ENCODE measurements at places on chromosomes 12 and 14.
A peak's percentile ranks its signal among the peaks of the same experiment; 100 is the strongest.

DNA sequence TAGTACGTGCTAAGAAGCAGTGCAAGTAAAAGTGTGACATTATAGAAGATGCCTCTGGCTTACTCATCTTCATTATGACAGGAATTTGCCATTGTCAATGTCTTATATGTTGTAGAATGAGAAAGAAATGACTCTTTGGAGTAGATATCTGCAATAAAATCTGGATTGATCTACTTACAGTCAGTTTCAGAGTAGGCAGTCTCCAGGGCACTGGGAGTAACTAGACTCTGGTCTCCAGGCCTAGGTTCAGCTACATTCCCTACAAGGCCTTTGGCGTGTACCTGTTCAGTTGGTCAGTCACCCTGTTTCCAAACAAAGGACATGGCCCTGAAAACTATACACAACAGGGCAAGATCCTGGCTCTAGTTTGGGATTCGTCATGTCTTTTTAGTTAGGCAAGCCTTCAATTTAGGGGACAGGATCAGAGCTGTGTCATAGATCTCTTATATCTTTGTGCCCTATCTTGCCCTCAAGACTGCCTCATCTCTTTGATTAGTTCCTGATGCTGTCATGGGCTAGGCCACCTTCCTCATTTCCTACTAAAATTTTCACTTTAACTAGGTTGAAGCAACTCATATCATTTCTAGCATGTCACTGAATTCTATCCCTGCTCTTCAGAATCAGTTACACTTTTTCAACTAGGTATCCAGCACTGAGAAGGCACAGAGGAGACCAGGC is 410.0 kb downstream of the RAD51B start:
- DNase-seq, result no peak

DNA sequence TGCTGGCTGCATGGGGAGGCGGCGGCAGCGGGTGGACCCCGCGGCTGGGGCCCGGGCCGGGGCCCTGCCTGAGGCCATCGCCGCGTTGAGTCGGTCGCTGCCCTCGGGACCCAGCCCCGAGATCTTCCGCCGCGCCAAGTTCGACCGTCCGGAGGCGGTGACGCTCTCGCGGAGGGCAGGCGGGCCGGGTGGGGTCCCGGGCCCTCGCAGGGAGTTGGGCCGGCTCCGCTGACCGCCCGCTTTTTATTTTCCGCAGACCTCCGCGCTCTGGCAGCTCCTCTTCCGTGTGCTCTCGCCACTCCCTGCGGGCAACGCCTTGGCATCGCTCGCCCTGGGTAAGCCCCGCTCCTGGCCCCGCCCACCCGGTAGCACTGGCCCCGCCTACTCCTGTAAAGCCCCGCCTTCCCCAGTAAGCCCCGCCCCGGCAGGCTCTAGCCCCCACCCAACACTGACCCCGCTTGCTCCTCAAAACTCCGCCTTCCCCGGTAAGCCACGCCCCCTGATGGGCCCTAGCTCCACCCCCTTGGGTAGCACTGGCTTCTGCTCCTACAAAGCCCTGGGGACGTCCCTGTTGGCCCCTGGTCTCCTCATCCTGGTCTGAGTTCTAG is 424 bp downstream of the TEDC1 start:
- peak; percentile 66 for DNase-seq

GRCh38 chr12:93763746-93764147 is 86.6 kb downstream of the CRADD start:
- DNase-seq, result no peak

- no peak for DNase-seq
These were observed 292.0 kb downstream of the RPAP3 start for GRCh38 chr12:47413806-47414205.

DNA sequence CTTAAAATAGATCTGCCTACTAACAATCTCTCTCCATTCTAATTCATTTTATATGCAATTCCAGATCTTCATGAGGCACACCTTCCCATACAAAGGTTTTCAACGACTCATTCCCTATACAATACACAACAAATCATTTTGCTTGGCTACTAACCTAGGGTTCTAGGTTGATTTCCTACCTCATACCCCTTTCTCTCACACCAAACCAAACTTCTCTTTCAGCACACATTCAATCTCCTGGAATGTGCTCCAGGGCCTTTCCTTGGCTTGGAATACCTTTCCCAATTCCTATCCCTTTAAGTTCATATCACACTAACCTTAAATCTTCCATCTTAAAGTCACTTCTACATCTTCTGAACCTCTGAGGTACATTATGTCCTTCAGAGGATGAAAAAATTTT is 38.7 kb upstream of the MTERF2 start:
- DNase-seq, result no peak

DNA sequence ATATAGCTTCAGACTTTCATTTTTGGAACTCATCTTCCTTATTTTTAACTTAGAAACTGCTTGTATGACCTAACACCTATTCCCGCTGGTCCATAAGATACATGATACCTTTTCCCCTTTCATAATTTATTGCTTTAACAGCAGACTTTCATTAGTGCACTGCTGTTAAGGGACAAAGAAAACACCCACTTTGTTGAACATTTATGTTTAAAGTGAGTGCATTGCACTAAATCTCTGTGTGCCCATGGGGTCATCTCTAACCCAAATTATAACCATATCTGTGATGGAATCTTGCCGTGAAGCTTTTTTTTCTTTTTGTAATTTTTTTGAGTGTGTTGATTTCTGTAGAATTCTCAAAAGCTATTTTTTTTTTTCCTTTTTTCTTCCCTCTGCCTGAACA is 261.8 kb downstream of the TMTC2 start:
- no peak for DNase-seq

DNA sequence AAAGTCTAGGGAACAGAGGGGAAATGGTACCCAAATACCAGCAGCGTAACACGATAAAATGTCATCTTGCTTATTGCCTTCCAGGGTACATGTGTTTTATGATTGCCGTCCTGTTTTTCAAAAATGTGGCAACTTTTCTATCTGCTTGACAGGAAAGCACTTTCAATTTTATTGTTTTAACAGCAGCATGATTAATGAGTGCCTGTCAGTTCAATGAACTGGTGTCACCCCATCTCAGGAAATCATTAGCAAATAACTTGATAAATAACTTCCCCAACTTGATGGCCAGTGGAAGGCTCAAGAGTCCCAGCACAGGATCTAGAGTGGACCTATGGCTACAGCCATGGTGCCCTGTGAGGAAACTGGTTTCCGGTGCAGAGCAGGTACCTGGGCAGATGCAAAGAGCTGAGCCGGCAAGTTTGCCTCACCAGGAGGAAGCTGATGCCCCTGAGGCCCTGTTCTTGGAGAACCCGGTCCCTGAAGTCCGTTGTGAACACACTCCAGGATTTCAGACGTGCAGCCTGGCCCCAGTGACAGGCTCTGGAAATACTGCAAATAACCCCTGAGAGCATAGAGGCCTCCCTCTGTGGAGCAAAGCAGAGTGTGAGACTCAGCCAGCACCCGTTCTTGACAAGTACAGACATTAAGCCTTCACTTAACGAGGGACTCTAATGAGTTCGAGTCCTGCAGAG is 173.5 kb upstream of the SFSWAP start:
- DNase-seq, result no peak

- no peak for DNase-seq
These were observed 67.8 kb downstream of the METTL25 start for GRCh38 chr12:82426081-82426480.

DNA sequence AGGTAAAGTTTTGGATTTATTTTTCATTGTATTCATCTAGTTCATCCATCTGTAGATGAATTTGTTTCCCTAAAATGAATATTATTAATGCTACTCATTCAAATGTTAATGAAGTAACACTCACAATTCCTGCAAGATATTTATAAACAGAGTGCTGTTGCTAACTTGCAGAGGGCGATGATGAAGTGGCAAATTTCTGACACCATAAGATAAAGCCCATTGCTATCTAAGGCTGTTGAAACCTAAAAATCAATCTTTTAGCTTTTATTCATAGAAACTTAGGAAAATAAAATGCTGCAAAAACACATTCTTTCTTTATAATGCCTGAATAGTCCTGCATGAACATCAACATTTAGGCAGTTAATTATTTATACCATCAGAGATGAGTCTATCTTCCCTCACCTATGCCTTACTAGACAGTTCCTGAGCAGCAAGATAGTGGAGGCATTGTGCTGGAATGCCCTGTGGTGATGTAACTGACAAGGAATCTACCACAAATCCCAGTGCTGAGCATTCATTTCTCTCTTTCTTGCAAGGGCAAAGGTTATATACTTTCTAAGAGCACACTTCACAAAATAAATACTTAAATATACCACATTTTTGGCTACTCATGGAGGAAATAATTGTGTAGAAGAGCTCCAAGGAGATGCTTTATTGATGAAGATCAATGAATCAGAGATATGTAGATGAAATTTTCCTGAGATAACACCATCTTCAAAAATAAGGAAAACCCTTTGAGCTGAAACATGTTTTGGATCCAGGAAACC is 57.6 kb downstream of the LMNTD1 start:
- no peak for DNase-seq

DNA sequence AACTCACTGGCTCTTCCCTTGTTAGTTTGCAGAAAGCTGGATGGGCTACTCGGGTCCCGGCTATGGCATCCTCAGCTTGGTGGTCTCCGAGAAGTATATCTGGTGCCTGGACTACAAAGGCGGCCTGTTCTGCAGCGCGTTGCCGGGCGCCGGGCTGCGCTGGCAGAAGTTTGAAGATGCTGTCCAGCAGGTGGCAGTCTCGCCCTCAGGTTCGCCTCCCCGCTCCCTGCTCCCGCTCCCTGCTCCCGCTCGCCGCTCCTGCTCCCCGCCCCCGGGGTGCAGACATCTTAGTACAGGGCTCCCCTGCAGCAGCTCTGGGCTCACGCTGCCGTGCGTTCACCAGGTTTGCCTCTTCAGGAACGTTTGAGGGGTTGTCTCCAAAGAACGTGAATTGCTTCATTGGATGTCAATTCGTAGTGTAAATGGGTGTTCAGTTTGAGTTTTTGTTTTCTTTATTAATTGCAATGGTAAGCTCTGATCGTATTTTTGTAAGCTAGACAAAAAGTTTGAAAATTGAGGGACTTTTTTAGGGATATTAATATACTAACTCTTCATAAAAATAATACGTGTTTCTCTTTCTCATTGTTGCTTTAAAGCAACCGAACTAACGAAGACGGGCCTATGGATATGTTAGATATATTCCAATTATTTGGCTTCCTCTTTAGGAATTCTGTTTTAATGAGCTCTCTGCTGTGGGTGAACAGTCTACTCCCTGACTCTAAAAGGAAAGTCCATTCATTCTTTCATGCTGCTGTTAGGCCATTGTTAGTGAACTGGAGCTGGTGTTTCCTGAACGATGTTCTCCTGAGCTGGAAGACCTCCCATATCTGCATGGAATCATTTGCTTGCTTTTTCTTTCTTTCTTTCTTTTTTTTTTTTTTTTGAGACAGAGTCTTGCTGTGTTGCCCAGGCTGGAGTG is 71.3 kb downstream of the ANKRD9 start:
- DNase-seq, result peak; percentile 22

GRCh38 chr14:86788224-86788623 is 1204.8 kb downstream of the GALC start:
- DNase-seq, result no peak

DNA sequence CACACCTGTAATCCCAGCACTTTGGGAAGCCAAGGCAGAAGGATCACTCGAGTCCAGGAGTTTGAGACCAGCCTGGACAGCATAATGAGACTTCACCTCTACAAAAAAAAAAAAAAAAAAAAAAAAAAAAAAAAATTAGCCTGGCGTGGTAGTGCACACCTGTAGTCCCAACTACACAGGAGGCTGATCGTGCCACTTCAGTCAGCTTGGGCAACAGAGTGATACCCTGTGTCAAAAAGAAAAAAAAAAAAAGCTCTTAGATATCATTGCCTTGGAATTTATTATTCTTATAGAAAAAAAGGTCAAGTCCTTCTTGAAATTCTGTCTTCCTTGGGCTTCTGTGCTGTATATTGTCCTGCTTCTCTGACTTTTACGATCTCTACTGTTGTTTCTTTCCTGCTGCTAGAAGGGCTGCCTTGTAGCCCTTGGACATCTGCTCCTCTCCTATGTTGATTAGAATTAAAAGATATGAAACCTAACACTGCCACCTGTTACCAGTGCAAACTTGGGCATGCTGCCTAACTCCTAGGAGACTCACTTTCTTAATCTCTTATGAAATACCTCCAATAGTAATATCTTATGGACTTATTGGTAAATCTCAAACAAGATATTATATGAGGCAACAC is 5.7 kb downstream of the TMEM19 start:
- DNase-seq, result no peak

DNA sequence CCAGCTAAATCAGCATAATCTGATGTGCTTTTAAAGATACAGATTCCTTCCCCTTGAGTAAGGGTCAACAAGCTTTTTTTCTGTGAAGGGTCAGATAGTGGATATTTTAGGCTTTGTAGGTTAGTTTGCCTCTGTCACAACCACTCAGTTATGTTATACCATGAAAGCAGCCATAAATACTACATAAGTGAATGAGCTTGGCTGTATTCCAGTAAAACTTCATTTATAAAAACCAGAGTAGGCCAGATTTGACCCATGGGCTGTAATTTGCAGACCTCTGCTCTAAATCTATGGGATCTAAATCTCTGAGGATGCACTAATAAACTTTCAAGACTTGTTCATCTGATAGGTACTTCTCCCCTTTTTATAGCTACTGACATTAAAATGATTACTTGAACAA is 47.7 kb downstream of the LEMD3 start:
- DNase-seq, result no peak

DNA sequence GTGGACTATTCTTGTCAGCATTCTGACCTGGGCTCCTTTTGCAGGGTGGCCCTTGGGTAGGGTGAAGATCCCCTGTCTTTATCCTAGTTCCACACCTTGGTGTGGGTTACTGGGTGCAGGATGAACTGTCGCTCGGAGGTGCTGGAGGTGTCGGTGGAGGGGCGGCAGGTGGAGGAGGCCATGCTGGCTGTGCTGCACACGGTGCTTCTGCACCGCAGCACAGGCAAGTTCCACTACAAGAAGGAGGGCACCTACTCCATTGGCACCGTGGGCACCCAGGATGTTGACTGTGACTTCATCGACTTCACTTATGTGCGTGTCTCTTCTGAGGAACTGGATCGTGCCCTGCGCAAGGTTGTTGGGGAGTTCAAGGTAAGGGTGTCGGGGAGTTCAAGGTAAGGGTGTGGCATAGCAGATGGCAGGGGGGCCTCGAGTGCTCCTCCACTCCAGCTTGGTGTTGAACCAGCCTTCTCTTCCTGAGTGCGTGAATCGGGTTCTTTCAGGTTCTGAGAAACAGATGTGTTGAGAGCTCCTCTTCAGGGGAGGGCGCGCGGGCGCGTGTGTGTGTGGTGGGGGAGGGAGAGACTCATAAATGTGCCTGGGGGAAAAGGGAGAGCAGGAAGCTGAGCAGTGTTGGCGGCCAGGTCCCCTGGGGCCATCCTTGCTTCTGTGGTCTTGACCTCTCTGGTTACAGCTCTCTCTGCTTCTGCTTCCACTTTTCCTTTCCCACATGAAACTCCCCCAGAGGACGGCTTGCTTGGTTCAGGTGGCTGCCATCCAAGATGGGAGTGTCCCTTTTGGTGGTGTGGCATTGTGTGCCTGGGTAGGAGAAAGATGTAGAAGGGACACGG is 4.0 kb downstream of the ATG101 start:
- DNase-seq, result no peak

- DNase-seq, result no peak
These were observed 21.5 kb downstream of the CCDC88C start for GRCh38 chr14:91396013-91396660.

GRCh38 chr14:32382704-32383103 is 53.6 kb downstream of the AKAP6 start:
- no peak for DNase-seq

Data from stimulated activated CD8-positive, alpha-beta memory T cell treated with anti-CD3 and anti-CD28 coated beads, Interleukin-12 subunit alpha, Interleukin-12 subunit beta, amount 100 ng/mL, for 4 hours (primary cell).